Suppressor macrophage treated with lipopolysaccharide for 1 hour (primary cell): ENCODE measurements at places on chromosomes 12 and 14.
A peak's percentile ranks its signal among the peaks of the same experiment; 100 is the strongest.

DNA sequence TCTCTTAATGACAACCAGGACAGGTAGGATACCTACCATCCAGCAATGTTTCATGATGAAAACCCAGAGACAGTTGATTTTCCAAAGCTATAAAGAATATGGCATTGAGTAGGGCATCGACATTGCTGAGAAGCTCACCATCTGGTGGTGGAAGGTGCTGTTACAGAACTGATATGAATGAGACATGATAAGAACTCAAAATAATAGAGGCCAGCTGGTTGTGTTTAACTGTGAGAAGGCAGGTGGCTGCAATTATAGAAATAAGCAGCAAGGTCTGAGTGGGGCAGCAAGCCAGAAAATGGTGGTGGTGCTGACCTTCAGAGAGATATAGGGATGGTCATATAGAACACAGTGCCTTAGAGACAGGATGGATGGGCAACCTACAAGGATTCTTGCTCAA is 449.7 kb downstream of the BTG1 start:
- no peak for DNase-seq

DNA sequence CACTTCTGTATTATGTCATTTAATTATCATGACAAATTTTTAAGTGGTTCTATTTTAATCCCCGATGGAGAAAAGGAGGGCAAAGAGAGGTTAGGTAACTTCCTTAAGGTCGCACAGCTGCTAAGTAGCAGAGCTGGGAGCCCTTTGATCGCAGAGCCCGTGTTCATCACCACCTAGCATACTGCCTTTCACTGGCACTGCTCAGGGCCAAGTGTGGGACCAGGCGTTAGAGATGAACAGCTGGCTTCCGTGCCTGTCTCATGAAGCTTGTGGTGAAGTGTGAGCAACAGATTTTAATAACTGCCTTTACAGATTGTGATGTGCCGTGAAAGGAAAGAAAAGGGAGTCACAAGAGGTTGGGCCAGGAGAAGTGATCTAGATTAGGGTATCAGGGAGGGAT is 273.6 kb downstream of the AKAP6 start:
- DNase-seq: no peak

DNA sequence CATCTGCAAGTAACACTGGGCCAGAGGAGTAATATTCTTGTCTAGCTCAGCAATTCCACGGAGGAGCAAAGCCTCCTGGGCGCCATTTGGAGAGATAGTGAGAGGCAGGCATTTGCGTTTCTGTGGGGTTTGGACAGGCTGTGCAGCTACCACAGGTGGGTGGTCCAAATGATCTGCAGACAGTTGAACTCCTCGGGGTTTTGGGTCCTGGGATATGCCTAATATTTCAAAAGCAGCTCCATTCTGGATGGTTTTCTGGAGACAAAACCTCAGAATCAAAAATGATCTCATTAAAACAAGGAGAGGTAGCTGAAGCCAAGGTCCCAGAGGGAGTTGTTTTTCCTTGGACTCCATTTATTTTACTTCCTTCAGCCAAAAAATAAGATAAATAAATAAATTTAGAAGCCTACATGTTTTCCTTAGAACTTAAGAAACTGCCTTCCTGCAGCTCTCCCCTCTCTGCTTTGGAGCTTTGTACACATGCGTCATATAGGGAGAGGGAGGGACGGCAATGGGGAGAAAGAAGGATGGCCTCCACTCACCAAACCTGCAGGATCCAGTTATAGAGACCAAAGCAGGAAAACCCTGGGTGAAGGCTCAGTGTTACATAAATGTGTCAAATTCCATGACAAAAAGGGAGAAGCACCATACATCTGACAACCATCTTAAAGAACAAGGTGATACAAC is 227.3 kb upstream of the DAAM1 start:
- no peak for DNase-seq

- DNase-seq: peak; percentile 65
These were observed 10.3 kb upstream of the PGAM5 start for GRCh38 chr12:132700212-132700822.

GRCh38 chr12:108097160-108097911 is 31.8 kb upstream of the WSCD2 start:
- no peak for DNase-seq

- DNase-seq: no peak
These were observed 51.3 kb upstream of the AMIGO2 start for GRCh38 chr12:47131011-47131410.

DNA sequence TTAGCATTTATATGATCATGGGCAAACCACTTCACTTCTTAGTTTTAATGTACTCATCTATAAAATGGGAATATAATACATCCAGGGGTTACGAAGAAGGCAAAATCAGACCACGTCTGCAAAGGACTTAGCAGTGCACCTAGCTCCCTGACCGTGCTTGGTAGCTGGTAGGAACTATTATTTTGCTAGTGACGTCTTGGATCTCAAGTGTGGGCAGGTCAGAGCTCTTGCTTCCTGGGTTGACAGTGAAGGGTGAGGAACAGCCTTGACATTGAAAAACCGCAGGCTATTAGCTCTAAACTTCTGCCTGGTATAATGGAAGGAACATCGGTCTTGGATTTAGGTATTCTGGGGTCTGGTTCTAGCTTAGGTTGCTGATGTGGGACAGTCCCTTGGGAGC is 89.3 kb upstream of the MED13L start:
- no peak for DNase-seq

DNA sequence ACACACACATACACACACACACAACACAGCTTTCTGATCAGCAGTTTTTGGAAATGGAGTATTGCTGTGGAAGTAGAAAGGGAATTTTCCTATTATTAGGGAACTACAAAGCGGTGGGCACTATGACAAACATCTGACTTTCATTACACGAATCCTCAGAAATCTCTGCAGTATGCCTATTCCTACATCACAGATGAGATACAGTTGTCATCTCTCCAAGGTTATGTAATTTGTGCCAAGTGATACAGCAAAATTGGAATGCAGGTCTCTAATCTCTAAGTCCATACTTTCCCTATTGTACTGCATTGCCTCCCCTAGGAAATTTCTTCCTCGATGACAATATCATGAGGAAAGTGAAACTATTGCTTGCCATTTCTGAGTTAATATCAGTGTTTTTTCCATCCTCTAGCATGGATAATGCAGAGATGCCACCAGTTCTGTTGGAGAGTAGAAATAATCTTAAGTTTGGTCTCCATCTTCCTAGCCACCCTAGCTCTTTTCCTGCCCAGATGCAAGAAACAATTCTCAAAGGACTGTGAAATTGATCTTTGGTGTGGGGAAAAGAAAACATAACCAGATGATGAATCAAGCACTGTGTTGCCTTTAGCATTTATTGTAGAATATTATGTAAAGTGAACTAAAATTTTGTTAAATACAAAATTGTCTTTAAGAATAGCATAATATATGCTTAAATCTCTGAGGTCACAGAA is 94.7 kb downstream of the ERGIC2 start:
- DNase-seq: peak; percentile 26

DNA sequence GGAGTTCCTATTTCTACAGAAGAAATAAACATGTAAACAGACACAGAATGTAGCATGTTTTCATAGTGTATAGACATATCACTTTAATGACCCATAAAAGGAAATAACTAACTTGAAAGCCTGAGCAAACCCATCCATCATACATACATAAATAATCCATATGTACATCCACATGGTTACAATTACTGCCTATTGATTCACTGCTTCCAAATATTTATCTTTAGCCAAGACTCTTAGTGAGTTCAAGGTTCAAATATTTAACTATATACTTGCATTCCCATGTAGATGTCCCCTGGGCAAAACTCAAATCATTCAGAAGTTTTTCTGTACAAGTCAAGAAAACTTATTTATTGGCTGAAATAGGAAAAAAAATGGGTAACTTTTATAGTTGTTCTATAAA is 95.4 kb downstream of the CCER1 start:
- no peak for DNase-seq

DNA sequence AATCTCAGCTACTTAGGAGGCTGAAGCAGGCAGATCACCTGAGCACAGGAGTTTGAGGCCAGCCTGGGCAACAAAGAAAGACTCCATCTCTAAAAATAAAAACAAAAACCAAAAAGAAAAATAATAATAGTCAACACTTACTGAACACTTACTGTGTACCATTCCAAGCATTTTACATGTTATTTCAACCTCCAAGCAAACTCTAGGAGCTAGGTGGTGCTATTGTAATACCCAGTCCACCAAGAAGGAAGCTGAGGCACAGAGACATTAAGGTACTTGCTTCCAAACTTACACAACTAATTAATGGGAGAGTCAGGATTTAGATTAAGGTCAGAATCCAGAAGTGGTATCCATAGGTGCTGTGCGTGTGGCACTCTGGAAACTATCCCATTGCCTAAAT is 13.7 kb upstream of the OR6J1 start:
- DNase-seq: peak; percentile 47

GRCh38 chr14:49931523-49931922 is 38.6 kb downstream of the ARF6 start:
- no peak for DNase-seq

- no peak for DNase-seq
These were observed 121.3 kb downstream of the KCNMB4 start for GRCh38 chr12:70487440-70487839.

DNA sequence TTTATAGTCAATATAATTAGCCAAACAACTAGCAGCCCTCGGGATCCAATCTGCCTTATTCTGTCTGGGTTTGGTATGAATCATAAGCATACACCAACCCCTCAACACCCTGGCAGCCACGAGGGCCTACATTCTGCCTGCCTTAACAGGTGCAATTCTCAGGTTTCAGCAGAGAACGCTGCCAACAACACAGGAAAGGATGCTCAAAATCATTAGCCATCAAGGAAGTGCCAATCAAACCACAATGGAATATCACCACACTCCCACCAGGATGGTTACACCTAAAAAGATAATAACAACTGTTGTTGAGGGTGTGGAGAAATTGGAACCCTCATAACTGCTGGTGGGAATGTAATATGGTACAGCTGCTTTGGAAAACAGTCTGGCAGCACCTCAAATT is 122.8 kb downstream of the TTC7B start:
- no peak for DNase-seq

DNA sequence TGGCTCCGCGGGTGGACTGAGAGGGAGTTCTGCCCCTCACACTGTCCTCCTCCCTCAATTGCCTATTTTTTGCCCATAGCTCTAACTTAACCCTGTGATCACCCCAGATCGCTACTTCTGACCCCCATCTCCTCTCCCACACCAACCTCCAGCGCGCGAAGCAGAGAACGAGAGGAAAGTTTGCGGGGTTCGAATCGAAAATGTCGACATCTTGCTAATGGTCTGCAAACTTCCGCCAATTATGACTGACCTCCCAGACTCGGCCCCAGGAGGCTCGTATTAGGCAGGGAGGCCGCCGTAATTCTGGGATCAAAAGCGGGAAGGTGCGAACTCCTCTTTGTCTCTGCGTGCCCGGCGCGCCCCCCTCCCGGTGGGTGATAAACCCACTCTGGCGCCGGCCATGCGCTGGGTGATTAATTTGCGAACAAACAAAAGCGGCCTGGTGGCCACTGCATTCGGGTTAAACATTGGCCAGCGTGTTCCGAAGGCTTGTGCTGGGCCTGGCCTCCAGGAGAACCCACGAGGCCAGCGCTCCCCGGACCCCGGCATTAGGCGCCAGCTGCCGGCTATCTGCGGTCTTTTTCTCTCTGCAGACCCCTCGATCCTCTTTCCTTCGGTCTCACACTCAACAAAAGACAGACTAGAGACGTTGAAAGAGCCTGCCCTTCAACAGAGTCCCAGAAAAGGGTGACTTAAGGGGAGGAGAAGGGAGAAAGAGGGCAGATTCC is 3.0 kb upstream of the TBX3 start:
- DNase-seq: no peak

- peak; percentile 88 for DNase-seq
These were observed 58.1 kb upstream of the CCND2 start for GRCh38 chr12:4215229-4216186.

- DNase-seq: peak; percentile 58
These were observed 91.3 kb upstream of the CEP83 start for GRCh38 chr12:94550964-94551363.

GRCh38 chr12:10033783-10034545 is 3.5 kb downstream of the CLEC9A start:
- DNase-seq: peak; percentile 64

DNA sequence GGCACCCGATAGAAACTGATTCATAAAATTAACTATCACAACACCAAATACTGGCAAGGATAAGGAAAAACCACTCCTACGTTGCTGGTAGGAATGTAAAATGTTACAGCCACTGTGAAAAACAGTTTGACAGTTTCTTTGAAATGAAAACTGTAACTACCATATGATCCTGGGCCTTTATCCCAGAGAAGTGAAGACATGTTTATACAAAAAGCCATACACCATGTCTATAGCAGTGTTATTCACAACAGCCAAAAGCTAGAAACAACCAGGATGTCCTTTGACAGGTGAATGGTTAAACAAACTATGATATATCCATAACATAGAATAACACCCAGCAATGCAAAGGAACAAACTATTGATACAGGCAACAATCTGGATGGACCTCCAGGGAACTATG is 3.7 kb upstream of the C14orf132 start:
- DNase-seq: no peak

GRCh38 chr12:14994610-14995009 is 21.8 kb downstream of the PDE6H start:
- DNase-seq: no peak

- no peak for DNase-seq
These were observed 46.2 kb downstream of the WIF1 start for GRCh38 chr12:65074932-65075331.

DNA sequence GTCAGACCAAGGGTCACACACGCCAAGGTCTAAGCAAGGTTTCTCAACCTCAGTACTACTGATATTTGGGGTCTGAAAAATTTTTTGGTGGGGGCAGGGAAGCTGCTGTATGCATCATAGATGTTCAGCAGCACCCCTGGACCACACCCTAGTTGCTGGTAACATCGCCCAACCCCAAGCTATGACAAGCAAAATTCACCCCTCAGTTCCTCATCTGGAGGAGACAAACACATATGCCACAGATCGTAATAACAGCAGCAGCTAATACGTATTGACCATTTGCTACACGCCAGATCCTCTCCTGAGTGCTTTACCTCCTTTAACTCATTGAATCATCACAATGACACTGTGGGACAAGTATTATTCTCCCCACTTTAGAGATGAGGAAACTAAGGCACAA is 46.4 kb downstream of the ACTN1 start:
- DNase-seq: no peak

- DNase-seq: peak; percentile 29
These were observed 465 bp downstream of the ADSS1 start for GRCh38 chr14:104724407-104724980.

DNA sequence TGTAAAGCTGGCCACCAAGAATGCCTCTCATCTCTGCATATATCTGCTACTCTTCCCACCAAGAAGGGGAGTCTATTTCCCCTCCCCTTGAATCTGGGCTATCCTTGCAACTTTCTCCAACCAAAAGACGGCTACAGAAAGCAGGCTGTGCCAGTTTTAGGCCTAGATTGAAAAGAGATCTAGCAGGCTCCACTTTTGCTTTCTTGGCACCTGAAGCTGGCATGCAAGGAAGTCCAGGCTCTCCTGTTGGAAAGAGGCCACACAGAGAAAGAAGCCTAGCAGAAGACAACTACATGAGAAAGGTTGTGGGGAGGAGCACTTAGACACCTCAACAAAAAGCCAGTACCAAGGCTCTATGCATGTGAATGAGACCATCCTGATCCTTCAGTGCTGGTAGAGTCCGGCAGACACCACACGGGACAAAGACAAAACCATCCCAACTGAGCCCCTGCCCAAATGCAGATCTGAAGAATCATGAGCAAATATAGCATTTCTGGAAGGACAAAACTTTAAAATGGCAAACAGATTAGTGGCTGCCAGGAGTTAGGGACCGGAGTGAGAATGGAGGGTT is 68.0 kb downstream of the SPPL3 start:
- no peak for DNase-seq
